ENCODE measurements at places on chromosomes 16 and 17.

GRCh38 chr16:56372013-56372634, 53.2 kb downstream of the AMFR start:
- no peak for DNase-seq

DNA sequence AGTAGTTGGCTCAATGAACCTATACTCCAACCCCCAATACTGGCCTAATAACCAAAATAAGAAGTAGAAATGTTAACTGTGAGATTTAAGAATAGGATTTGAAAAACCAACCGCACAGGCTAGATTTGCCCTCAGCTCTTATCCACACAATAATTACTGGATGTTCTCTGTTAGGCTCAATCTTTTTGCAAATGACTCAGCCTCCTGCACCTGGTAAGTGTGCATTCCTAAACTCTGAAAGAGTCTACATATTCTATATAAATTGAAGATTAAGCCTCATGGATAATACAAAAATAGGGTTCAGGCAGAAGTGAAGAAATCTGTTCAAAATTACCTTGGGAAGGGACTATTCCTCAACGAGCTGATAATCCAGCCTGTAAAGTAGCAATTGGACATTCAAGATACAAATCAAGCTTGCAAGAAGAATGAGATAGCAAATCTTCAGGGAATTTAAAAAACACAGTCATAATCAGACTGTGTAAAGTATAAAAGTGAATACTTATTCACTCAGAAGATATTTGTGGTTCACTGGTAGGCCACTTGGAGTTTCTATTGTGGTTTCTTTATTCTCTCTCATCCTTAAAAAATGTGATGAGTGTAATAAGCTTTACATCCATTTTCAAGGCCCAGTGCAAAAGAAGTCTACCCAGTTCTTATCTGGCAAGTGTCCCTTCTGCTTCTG, 931.9 kb upstream of the SOX9 start:
- no peak for DNase-seq

DNA sequence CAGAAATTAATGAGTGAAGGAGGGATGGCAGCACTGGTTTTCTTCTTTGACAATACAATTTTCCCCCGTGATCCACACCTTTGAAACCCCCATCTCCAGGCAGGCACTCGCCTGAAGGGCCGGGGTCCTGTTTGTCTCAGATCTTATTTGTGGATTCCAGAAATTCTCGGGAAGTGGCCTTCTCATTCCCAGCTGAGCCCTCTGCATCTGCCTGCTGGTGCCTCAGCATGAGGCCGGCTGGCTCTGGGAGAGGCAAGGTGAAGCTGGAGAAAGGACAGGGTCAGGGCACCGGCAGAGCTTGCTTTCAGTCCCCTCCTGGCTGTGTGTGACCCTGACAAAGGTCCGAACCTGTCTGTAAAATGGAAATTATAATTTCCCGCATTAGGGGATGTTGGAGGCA, 35.8 kb upstream of the C1QL1 start:
- DNase-seq: no peak

DNA sequence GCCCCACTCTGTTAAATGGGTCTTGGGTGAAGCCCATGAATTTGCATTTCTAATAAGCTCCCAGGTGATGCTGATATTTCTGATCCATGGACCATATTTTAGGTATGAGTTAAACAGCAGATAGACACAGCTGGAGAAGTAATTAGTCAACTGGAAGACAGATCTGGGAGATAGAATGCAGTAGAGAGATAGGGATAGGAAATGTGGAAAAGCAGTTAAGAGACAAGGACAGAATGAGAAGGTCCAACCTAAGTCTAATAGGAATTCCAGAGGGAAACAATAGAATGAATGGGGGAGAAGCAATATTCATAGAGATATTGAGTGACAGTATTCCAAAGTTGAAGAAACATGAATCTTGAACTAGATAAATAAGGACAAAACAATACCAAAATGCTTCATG, 71.7 kb downstream of the GPRC5B start:
- DNase-seq: no peak

DNA sequence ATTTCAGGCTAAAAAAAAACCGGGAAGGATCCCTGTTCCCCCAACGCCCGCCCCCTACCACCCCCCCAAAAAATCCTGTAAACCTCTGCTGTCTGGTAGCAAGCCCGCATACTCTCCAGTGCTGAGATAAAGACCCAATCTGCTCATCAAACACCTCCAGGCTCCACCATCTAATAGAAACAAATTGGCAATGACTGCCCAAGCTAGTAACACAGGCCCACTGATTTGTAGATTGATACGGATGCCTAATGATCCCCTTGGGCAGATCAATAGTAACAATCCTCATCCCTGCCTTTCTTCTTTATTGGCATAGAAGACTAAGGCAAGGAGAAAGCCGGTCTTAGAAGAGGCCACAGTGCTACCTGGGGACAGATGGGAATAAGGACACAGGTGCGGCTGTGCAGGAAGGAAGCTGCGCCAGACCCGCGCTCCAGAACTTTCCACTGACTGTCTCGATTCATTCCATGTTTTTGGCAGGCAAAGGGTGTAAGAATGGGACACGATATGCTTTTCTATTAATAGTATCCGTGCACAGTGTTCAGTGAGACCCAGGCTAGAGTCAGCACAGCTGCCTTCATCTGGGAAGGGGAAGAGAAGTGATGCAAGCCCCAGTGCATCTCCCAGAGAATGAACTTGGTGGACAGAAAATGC, 407.6 kb upstream of the PSMD7 start:
- DNase-seq: no peak

DNA sequence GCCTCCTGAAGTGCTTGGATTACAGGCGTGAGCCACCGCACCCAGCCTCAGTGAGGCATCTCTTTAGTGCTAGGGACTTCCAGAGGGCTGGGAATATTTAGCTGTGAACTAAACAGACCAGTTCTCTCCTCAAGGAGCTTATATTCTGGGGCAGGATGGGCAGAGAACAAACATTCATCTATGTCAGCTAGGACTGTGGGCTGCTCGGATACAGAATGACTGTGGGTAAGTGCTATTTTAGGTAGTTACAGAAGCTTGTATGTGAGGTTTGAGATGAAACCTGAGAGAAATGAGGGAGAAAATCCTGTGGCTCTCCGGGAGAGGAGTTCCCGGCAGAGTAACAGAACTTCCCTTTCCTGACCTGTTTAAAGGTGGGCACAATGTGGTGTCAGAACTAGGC, 6.2 kb upstream of the INPP5K start:
- DNase-seq: no peak

DNA sequence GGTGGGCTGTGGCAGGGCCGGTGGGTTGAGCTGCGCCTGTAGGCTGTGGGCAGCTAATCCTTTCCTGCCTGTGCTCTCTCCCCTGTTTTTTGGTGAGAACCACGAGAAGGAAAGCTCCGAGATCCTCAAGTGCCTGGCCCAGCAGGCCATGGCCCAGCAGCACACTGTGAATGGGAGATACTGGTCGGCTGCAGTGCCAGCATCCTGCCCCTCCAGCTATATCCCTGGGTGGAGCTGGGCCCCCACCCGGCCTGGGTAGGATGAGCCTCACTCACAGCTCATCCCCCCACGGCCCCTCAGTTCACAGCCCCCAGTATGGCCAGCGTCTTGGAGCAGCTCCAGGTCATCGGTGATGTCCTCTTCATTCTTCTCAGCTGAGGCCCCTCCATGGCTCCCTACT, 164.4 kb upstream of the ZNF267 start:
- no peak for DNase-seq

GRCh38 chr17:9021158-9021991, at the start of gene NTN1:
NTN1 (plus strand) TSS chr17:9021510; CDS start chr17:9022374, 864 bp downstream.
- DNase-seq: no peak

DNA sequence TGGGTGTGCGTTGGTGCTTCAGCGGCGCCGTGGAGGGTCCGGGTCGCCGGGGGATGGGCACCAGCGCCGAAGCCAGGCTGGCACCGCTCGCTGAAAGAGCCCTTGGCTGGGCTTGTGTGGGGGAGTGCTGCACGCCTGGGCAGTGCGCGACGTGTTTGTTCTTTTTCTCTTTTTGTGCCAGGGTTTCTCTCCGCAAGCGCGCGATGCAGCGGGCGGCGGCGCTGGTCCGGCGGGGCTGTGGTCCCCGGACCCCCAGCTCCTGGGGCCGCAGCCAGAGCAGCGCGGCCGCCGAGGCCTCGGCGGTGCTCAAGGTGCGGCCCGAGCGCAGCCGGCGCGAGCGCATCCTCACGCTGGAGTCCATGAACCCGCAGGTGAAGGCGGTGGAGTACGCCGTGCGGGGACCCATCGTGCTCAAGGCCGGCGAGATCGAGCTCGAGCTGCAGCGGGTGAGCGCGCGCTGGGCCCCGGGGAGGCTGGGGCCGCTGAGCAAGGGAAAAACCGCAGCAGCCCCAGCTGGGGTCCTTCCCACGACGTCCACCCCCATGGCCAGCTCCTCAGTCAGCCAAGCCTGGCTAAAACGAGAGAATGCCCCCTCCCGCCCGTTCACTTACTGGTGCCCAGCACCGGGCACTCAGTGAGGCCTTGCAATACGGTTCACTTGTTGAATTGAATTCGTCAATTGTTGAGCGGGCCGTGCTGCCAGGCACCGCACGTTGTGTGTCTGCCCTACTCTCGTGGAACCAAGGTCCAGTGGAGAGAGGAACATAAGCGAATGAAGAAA, 541 bp downstream of the GPT2 start:
- DNase-seq: peak; percentile 52

DNA sequence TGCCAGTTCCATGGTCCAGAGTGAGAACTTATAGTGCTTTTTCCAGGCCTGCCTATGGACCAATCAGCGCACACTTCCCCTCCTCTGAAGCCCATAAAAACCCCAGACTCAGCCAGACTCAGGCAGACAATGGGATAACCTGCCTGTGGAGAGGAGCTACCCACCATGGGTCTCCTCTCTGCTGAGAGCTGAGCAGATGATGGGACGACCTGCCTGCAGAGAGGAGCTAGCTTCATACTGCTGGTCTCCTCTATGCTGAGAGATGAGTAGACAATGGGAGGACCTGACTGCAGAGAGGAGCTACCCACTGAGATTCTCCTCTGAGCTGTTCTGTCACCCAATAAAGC, 144.7 kb downstream of the MYO1D start:
- DNase-seq: no peak

DNA sequence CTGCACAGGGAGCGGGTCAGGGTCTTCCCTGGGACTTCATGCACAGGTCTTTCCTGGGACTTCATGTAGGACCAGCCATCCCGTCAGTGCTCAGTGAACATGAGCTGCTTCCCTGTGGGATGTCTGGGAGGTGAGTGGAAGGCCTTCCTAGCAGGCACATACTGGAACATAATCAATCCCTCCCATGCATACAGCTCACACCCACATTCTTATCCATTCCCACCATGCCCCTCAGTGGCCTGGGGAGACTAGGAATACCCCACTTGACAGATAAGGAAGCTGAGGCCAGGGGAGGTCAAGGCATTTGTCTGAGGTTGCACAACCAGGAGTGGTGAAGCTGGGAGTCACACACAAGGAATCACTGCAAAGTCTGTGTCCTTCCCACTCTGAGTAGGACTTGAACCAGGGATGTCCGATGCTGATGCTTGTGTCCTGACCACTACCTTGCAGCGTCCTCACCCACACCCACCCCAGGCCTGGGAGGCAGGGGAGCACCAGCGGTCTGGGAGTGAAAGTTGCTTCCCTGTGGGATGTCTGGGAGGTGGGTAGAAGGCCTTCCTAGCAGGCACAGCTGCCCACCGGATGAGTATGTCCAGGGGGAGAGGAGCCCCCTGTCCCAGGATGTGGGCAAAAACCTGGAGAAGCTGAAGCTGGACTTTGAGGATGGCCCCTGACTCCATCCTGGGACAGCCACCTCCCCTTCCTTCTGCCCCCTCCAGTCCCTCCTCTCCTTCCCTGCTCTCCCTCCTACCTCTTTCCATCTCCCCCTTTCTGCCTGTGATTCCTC, 1.0 kb upstream of the NLRC5 start:
- no peak for DNase-seq

DNA sequence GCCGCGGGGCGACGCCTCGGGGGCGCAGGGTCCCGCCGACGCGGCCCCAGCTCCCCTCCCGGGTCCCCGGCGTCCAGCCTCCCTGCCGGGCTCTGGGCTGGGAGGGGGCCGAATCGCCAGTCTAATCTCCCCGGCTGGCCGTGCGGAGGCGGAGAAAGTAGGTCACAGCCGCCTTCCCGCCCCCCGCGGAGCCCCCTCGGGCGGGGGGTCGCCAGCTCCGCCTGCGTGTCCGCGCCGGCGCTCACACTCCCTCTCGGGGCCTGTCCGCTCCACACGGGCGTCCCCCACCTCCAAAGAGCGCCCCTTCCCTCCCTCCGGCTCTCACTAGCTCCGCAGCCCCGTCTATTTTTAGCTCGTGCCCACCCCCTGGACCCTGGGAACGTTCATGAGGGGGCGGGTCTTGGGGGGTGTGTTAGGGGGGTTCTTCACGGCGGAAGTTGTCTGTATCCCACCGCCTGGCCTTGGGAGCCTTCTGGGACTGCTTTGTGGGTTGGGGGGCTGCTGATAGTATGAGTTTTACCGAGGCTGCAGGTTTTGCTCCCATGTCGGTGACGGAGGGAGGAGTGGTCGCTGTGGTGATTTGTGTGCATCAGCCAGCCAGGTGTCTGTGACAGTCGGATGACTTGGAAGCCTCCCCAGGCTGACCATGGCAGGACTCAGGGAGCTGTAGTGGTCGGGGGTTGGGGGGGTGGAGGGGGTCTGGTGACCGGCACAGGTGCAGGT, 1.1 kb downstream of the ATP1B2 start:
- peak; percentile 10 for DNase-seq

GRCh38 chr17:22171631-22172030, 479.3 kb downstream of the KCNJ18 start:
- DNase-seq: no peak

GRCh38 chr16:2238838-2239675, 2.8 kb downstream of the DNASE1L2 start:
- DNase-seq: no peak

- DNase-seq: no peak
These were observed 12.9 kb upstream of the CACNG4 start for GRCh38 chr17:66951605-66951953.

- no peak for DNase-seq
These were observed 109.9 kb upstream of the ZFHX3 start for GRCh38 chr16:73157861-73158260.

DNA sequence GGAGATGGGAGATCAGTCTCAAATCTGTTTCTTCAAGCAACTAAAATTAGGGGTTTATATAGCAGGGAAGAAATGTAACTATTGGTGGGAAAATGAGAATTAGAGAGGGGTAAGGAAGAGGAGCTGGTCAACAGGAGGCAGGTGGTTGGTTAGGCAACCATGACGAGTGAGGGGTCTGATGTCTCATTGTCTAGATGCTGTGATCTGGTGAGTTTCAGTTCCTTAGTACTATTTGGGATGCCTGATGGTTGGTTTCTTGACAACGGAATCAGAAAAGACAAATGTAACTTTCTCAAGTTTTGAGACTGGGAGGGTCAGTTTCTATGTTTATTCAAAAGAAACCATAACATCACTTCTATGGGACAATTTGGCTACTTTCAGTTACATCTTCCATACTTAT, 415.3 kb upstream of the C16orf82 start:
- no peak for DNase-seq

DNA sequence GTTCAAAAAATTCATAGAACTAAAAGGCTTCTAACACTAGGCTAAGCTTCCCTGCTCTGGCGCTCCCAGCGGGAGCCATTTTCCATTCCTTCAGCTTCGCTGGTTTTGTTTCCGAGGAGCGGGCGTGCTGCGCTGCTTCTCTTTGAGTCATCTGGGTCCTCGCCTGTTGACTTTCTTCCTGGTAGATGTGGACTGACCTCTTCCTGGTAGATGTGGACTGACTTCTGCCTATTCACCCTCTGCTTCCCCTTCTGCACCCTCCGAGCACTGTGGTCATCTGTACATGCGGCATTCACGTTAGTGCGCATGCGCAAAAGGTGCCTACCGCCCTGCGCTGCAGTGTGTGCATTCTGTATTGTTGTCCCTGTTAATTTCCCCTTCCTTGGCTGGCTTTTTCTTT, 40.8 kb upstream of the SEC14L1 start:
- peak; percentile 27 for DNase-seq

GRCh38 chr17:31414550-31414918, 23.1 kb downstream of the RAB11FIP4 start:
- no peak for DNase-seq

- no peak for DNase-seq
These were observed 2.3 kb downstream of the AXIN1 start for GRCh38 chr16:350203-350602.

Measured in hippocampal formation (tissue), 2 donors.